Mesothelial cell of epicardium (in vitro differentiated cells): ENCODE measurements at places on chromosomes 16 and 17. TPM values are rescaled to one million over a fixed set of nuclear protein-coding genes. Genes with fewer than 3 reads are reported as not detected.

GRCh38 chr16:78796221-78796866 lies 696.9 kb downstream of the WWOX start:
- no peak overlapping the region for H3K27ac ChIP-seq
- H3K4me3 ChIP-seq: no peak overlapping the region
- no peaks in the 10 kb centered on the region for H3K36me3 ChIP-seq
- DNase-seq: no peak
- peaks cover 8% of the 10 kb centered on the region for H3K4me1 ChIP-seq

The PPP1R1B gene
- total RNA-seq: 0.58 to 0.75 TPM (median 0.75 TPM) in 3 replicates

GRCh38 chr17:975371-975915 lies 4.1 kb downstream of the NXN start:
- H3K27me3 ChIP-seq: no peaks in the 10 kb centered on the region
- peaks cover 51% of the 10 kb centered on the region for H3K4me1 ChIP-seq
- H3K27ac ChIP-seq: peak overlapping the region; percentile 64

The DGKE gene
- total RNA-seq: 8.2 to 9.4 TPM (median 8.6 TPM) in 3 replicates

The MED13 gene
- total RNA-seq: 69.5 to 73.0 TPM (median 69.5 TPM) in 3 replicates

- no peak overlapping the region for H3K27ac ChIP-seq
- no peak for DNase-seq
- peaks cover 14% of the 10 kb centered on the region for H3K27me3 ChIP-seq
- H3K4me1 ChIP-seq: peaks cover 12% of the 10 kb centered on the region
Observed at GRCh38 chr17:42285346-42286050, 2.8 kb upstream of the STAT5A start.

DNA sequence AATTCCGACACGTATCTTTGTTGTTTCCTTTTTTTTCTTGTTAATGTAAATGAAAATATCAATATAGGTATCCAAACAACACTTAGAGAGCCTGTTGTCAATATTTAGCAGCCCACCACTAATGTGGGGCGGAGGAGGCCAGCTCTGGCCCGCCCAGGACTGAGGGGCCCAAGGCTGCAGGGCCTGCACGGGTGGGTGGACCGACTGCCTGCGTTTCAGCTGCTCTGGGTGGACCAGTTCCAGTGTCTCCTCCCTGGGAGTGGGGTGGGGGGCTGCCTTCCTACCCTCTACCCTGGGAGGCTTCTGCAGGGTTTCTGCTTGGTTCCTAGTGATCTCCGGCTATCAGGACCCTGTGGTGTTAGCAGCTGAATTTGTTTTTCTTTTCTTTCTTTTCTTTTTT lies 15.9 kb upstream of the ADGRG1 start:
- H3K27ac ChIP-seq: no peak overlapping the region
- no peaks in the 10 kb centered on the region for H3K27me3 ChIP-seq
- H3K36me3 ChIP-seq: no peaks in the 10 kb centered on the region
- H3K4me3 ChIP-seq: no peak overlapping the region
- no peak for DNase-seq

DNA sequence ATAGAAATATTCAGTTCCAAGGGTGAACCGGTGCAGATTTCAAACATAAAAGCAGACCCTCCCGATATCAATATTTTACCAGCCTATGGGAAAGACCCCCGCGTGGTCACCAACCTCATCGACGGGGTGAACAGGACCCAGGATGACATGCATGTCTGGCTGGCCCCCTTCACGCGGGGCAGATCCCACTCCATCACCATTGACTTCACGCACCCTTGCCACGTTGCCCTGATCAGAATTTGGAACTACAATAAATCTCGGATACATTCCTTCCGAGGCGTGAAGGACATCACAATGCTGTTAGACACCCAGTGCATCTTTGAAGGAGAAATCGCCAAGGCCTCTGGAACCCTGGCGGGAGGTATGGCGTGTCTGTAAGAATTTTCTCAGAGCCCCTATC lies 200.0 kb downstream of the KATNIP start:
- H3K36me3 ChIP-seq: peaks cover 18% of the 10 kb centered on the region
- H3K4me1 ChIP-seq: peaks cover 15% of the 10 kb centered on the region
- no peaks in the 10 kb centered on the region for H3K27me3 ChIP-seq
- no peak for DNase-seq
- no peak overlapping the region for H3K4me3 ChIP-seq

GRCh38 chr17:41773190-41773588 lies 13.3 kb downstream of the JUP start:
- no peaks in the 10 kb centered on the region for H3K27me3 ChIP-seq
- no peak for DNase-seq
- peak overlapping the region; percentile 95 for H3K27ac ChIP-seq
- H3K4me1 ChIP-seq: peaks cover 49% of the 10 kb centered on the region
- peak overlapping the region; percentile 22 for H3K4me3 ChIP-seq
- peaks cover 19% of the 10 kb centered on the region for H3K36me3 ChIP-seq

- peaks cover 1% of the 10 kb centered on the region for H3K27me3 ChIP-seq
- no peak overlapping the region for H3K27ac ChIP-seq
- DNase-seq: no peak
- H3K36me3 ChIP-seq: no peaks in the 10 kb centered on the region
- no peak overlapping the region for H3K4me3 ChIP-seq
- H3K4me1 ChIP-seq: no peaks in the 10 kb centered on the region
Observed at GRCh38 chr16:12531937-12532336, 271.8 kb downstream of the CPPED1 start.

DNA sequence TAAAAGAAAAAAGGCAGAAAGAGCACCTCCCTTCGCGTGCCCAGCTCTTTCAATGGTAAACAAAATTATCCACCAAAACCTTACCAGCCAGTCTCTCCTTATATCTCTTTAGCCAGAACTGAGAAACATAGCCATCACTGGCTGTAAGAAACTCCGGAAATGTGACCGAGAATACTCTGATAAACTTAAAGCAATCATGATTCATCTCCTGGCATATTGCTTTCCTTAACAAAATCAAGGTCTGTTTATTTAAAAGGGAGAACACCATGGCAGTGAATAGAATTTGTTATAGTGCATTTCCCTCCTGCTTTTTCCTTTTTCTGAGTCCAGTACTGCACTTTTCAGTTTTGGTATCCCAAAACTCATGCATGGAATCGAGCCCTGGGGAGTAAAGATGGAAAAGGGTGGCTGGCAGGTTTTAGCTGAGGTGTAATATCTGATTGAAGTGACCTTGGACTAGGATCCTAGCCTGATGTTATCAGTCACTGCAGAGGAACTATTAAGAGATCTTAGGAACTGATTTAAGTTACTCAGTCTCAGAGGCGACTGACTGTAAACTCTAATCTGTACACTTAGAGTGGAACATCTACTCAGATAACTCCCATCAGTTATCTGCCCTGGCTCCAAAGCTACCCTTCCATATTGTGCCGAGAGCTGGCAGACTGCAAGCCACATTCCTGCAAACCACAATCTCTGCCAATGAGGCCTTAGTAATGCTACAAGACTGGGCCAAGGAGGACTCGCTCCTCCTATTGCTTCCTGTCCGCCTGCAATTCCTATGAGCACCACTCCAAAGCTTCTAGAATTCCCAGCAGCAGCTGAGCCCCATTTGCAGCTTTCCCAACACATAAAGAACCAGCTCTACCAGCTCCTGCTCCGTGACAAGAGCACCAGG lies 7.4 kb upstream of the COX10 start:
- DNase-seq: no peak
- H3K36me3 ChIP-seq: peaks cover 23% of the 10 kb centered on the region
- H3K27me3 ChIP-seq: no peaks in the 10 kb centered on the region
- peak overlapping the region; percentile 10 for H3K27ac ChIP-seq
- no peak overlapping the region for H3K4me3 ChIP-seq
